ENCODE measurements at places on chromosomes 16 and 17.

GRCh38 chr17:64261417-64262145 is 1.5 kb downstream of the TEX2 start:
- no peak for DNase-seq

GRCh38 chr16:85152414-85153030 is 40.2 kb upstream of the CIBAR2 start:
- DNase-seq: no peak

GRCh38 chr17:77188084-77189066 is 47.6 kb downstream of the SEC14L1 start:
- no peak for DNase-seq

DNA sequence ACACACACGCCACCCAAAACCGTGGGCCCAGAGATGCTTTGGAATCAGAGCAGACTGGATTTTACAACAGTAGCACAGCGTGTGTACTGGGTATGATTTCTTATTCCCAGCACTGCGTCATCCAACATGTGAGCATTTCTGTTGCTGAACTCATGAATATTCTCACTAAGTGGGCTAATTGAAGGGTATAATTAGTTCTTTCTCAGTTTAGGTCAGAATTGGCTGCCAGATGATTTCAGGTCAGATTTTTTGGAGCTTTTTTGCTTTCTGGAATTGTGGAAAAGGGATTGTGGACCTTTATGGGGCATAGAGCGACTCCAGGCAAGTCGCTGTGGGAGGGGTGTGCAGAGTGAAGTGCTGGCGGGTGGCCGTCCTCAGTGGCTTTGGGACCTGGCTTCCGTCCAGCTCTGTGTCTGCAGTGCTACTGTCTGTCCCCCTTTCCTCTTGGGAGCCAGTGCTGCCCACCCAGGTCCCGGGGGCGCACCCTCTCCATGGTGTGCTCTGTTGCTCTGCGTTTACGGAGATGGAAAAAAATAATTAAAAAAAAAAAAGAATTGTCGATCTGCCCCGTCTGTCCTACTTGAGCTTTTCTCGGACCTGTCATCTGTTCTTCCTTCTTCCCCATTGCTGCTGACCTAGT is 25.0 kb downstream of the FOXK2 start:
- DNase-seq: no peak

GRCh38 chr17:13575922-13576419 is 25.8 kb downstream of the HS3ST3A1 start:
- no peak for DNase-seq

GRCh38 chr17:37642681-37643080 is 565 bp downstream of the DDX52 start:
- DNase-seq: no peak
